ENCODE measurements at places on chromosomes 11 and 22. TPM values are rescaled to one million over a fixed set of nuclear protein-coding genes. Genes with fewer than 3 reads are reported as not detected.

The FAM181B gene
- total RNA-seq, result 1.2 TPM

The CHADL gene
- 13.2 TPM for total RNA-seq

The OR52R1 gene
- total RNA-seq, result not detected

The TMEM109 gene
- total RNA-seq, result 167 TPM

The TSPAN18 gene
- 34.4 TPM for total RNA-seq

The CD3G gene
- total RNA-seq, result 0.13 TPM

The GRAP2 gene
- total RNA-seq, result 1.4 TPM

The HORMAD2 gene
- not detected for total RNA-seq

The C1QTNF5 gene
- 44.1 TPM for total RNA-seq

The MIOX gene
- total RNA-seq, result not detected

The MAPK8IP2 gene
- total RNA-seq, result 3.0 TPM

The LRRC10B gene
- total RNA-seq, result 2.0 TPM

DNA sequence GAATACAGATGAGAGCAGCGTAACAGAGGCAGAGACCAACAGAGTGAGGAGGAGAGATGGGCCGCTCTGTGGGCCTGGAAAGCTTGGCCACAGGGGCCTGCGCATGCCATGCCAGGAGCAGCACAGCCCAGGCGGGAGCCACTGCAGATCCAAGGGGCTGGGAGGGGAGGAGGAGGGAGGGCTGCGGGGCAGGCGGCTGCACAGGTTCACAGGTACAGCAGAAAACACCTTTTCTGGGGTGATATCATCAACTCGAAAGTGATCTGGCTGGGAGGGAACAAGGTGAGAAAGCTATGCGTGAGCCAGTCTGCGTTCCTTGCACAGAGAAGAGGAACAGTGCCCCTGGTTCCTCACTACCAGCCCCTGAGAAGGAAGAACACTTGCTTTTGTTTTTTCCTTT, 14.8 kb downstream of the VPS37C start:
- DNase-seq, result no peak

GRCh38 chr22:17205432-17205831, 13.8 kb downstream of the ADA2 start:
- no peak for DNase-seq

- DNase-seq, result no peak
Observed at GRCh38 chr11:134125507-134125906, 56.6 kb downstream of the JAM3 start.

- DNase-seq, result no peak
Observed at GRCh38 chr11:43614214-43614613, 66.3 kb upstream of the HSD17B12 start.

- DNase-seq, result no peak
Observed at GRCh38 chr11:132310390-132311375, 940.3 kb downstream of the NTM start.

DNA sequence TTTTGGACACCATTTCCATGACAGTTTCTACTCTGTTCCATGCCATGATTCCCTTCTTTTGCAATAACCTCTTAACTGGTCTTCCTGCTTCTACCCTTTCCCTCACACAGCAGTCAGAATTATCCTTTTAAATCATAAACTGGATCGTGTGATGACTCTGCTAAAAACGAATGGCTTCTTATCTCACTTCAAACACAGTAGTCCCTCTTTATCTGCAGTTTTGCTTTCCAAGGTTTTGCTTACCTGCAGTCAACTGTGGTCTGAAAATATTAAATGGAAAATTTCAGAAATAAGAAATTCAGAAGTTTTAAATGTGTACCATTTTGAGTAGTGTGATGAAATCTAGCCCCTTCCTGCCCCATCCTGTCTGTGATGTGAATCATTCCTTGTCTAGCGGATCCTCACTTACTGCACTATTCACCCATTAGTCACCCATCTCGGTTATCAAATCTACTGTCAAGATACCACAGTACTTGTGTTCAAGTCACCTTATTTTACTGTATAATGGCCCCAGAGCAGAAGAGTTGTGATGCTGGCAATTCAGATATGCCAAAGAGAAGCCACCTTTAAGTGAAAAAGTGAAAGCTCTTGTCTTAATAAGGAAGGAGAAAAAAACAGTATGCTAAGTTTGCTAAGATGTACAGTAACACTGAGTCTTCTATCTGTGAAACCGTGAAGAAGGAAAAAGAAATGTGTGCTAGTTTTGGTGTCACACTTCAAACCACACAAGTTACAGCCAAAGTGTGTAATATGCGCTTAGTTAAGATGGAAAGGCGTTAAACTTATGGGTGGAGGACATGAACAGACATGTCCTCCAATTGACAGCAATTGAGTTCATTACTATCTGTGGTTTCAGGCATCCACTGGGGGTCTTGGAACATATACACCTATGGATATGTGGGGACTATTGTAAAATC, 283.0 kb downstream of the DDX10 start:
- no peak for DNase-seq

DNA sequence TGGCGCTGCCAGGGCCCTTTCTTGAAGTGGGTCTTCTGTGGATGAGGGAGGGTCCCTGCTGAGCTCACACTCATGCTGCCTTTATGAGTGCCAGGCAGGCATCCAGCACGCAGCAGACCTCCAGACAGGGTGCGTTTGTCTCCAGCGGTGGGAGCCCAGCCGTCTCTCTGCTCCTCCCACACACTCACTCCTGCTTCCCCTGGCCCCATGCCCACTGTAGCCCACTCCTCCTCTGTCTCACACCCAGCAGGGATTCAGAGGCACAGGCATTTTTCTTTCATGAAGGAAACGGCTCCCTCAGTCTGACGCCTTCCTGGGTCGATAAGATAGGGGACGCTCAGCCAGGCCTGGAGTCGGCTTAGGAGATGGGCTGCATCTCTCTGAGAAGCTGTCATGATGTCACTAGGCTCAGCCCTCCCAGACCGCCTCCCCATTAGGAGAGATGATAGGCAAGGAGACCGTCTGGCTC, 183.9 kb upstream of the NCAM1 start:
- no peak for DNase-seq

DNA sequence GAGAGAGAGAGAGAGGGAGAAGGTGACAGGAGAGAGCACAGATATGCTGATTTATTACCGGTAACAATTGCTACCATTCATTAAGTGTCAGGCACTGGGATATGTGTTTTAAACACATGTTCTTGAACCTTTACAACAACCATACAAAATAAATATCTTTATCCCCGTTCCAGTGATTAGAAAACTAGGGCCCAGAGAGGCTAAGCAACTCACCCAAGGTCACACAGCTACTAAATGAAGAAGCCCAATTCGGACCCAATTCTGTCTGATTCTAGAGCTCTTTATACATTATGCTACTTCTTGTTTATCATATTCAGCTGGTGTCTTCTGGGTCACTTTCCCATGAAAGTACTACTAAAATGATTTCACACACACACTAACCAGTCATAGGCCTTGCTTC, 154.0 kb upstream of the RAG2 start:
- no peak for DNase-seq

- DNase-seq, result no peak
Observed at GRCh38 chr11:28938091-28938490, 829.9 kb downstream of the METTL15 start.

DNA sequence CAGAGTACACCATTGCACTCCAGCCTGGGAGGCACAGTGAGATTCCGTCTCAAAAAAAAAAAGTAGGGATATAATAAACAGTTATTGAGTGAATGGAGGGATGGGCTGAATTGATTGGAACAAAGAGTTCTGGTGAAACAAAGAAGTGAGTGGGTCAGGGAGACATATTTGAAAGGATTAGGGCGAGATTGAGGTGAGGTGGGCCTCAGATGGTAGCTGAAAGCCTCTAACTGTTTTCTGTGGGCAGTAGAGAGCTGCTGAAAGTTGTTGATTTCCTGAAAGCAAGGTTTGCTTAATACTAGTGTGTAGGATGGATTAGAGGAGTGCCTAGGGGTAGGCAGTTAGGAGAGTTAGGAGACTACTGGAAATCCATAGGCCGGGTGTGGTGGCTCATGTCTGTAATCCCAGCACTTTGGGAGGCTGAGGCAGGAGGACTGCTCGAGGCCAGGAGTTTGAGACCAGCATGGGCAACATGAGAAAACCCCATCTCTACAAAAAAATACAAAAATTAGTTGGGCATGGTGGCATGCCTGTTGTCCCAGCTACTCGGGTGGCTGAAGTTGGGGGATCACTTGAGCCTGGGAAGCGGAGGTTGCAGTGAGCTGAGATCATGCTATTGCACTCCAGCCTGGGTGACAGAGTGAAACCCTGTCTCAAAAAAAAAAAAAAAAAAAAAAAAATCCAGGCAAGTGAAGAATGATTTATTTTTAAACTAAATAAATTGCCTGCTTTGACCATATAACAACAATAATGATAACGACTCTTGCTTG, 41.4 kb upstream of the PTPRJ start:
- DNase-seq, result no peak

DNA sequence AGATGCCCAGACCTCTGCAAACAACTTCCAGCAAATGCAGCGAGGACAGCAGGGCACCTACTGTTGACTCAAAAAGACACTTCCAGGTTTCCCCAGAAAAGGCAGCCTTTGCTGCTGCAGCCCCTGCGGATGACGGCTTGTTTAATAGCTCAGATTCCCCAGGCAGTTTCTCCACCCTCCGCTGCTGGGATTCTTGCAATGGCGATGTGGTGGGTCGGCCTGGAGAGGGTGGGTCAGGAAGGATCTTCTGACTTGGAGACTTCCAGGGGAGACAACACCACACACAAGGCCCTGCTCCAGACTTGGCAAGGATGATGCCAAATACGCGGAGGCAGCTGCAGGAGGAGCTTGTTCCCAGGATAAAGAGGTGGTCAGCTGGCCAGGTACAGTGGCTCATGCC, 17.9 kb upstream of the TREH start:
- DNase-seq, result no peak

GRCh38 chr11:21807350-21807749, 385.5 kb upstream of the ANO5 start:
- DNase-seq, result no peak

- DNase-seq, result no peak
Observed at GRCh38 chr11:87739261-87739660, 436.0 kb downstream of the RAB38 start.

DNA sequence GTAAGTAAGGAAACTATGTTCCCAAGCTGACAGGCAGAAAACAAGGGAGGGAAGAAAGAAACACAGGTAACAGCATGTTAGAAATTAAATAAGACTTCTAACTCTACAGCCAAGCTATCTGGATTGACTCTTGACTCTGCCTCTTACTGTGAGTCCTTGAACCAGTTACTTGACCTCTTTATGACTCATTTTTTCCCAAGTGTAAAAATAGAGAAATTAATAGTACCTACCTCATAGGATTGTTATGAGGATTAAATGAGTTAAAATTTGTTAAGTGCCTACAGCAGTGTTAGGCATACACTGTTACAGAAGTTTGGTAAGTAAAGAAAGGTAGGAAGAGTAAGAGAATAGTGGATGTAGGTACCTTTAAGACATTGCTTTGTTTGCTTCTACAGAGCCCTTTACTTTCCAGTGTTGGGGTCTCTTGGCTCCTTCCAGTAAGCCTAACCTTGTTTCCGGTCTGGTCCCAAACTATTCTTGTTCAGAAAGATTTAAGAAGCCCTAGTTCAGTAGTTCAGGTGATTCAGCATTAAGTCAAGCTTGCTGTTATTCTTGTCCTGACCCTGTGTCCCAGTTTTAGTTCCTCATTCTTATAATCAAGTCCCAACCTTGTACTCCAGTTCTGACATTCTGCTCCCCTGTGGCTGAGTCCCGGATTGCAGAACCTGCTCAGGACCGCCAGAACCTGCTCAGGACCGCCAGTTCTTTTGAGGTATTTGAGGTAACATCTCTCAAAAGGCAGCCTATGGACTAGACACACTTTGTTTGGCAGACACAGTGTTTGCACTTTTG, 963.4 kb upstream of the CCDC90B start:
- no peak for DNase-seq

DNA sequence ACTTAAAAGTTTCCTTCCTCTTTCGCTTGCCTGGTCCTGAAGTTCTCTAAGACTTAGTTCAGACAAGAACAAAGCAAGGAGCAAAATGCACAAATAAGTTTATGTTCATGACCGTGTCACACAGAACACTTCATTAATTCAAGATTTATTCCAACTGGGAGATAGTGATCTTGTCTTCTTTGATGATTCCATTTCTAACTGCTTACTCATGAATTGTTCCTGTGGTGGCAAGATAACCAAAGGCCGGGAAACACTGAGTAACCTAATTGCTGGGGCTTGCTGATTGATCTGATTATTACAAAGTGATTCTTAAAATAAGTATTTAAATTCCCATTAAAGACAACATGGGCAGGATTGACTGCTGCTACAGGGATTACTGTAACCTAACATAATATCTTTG, 1462.9 kb upstream of the RAG2 start:
- no peak for DNase-seq

GRCh38 chr11:44564670-44565210, 723 bp upstream of the CD82 start:
- peak; percentile 95 for DNase-seq

DNA sequence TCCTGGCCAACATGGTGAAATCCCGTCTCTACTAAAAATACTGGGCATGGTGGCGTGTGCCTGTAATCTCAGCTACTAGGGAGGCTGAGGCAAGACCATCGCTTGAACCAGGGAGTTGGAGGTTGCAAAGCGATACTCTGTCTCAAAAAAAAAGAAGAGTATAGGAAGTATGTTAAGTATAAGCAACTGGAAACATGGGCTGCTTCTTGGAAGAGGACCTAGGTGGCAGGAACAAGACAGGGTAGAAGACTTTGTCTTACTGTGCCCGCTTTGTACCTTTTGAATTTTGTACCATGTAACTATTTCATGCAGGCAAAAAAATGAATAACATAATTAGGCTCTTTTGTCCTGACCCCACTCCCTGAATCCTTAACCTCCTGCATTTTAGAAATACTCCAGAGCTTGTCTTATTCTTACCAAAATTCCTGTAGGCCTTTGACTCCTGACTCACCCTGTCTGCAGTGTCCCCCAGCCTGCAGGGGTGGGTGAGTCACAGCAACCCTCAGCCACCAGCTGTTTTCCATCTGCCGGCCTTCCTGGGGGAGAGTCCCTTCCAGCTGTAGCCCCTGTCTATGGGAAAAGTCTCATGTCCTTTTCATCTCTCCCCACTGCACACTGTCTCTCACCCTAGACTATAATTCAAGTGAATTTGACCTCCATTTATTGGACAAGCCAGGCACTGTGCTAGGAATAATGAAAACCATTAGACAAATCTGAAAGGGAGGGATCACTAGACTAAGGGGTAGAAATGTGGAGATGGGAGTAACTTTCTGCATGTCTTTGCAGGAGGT, 41.8 kb downstream of the TXN2 start:
- DNase-seq, result no peak

DNA sequence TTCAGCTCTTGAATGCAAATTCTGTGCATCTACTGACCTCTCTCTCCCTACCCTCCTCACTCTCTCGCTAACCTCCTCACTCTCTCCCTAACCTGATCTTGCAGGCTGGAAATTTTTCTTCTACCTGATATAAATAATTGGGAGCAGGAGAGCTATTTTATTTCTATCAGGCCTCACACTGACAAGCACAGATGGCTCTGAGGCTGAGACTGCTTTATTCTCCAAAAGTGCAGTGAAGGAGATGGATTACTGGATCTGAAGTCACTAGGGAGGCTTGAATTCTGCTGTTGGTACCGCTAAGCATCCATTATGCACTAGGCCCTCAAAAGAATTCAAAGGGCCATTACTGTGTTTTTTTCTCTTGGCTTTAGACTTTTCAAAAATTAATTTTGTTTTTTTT, 19.4 kb upstream of the LDHA start:
- no peak for DNase-seq

GRCh38 chr11:44450295-44450932, 115.0 kb upstream of the CD82 start:
- DNase-seq, result no peak

GRCh38 chr11:93279851-93280347, 50.6 kb upstream of the DEUP1 start:
- no peak for DNase-seq

GRCh38 chr22:32080904-32081303, 37.8 kb downstream of the SLC5A1 start:
- peak; percentile 68 for DNase-seq

Measured in esophagus muscularis mucosa (tissue), 4 donors.